Thymus (tissue), 14 donors: ENCODE measurements at places on chromosomes 4 and X.

DNA sequence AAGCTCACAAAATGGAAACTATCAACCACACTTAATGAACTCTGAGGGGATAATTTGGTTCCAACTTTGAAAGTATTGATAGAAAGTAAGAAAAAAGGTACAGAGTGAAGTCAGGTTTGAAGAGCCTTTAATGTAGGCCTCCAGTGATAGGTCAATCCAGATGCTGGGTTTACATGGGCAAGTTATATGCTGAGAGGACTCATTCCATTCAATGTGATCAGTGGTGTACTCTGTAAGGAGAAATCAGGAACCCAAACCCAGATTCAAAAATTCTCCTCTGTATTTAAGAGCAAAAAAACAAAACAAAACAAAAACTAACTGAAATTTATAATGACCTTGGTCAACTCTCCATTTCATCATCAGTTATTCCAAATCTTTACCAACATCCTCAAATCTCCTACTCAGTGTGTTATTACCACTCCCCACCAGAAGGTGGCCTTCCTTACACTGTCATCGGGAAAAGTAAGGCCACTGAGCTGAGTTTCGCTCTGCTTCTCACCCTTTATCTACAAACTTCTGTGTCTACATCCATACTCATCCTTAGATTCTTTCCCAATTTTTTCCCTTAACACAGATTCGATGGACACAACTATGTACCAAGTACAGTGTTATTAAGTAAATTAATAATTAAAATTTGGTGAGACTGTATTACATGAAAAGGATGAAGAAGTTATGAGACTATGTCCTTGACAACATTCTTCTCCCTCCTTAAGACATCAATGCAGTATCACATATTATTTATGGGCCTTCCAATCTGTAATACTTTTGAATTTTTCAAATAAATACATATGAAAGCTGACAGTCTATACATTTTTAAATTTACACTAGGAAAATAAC is 88.3 kb downstream of the ZAR1 start:
- peak; percentile 47 for DNase-seq

DNA sequence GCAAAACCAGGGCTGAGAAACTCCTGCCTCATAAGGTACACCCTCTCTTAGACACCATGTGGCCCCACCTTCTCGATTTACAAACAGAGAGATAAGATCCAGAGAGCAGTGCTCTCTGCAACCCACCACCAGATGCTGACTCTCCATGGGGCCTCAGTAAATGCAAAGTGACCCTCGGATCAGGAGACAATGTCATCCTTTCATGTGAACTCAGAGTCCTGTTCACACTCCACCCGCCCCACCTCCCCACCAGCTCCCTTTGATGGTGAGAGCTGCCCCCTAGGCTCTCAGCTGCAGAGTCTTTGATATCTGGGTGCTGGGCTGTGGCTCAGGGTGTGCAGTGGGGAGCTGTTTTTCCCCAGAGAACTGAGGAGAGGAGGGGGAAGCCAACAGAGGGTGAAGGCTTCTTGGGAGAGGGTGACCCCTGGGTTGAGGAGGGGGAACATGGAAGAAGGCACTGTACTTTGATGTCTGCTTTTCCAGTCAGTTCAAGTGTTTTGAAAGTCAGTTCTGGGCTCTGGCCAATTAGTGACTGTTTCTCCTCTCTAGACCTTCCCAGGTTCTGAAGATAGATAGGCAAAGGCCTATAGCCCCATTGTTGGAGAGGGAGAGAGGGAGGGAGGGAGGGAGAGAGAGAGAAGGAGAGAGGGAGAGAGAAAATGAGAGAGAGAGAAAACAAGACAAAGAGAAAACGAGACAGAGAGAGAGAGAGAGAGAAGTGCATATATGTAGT is 88.2 kb downstream of the SCD5 start:
- DNase-seq: no peak

DNA sequence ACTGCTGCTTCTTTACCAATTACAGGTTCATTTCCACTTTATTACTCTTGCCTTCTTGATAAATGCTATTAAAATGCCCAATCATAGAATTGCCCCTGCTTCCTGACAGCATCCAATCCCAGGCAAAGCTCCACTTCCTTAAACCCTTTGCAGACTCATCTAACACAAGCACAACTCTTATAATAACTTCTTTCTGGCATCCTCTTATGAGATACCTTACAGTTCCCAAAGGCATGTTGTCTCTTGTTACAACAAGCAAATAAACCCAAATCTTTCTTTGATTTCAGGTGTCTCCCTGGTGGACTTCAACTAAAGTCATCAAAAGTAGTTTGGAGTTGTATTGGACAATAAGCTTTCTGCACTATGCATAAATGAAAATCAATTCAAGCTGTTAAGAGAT is 22.5 kb upstream of the ADH7 start:
- DNase-seq: no peak

- DNase-seq: no peak
Observed at GRCh38 chr4:24067367-24068193, 177.7 kb upstream of the PPARGC1A start.

DNA sequence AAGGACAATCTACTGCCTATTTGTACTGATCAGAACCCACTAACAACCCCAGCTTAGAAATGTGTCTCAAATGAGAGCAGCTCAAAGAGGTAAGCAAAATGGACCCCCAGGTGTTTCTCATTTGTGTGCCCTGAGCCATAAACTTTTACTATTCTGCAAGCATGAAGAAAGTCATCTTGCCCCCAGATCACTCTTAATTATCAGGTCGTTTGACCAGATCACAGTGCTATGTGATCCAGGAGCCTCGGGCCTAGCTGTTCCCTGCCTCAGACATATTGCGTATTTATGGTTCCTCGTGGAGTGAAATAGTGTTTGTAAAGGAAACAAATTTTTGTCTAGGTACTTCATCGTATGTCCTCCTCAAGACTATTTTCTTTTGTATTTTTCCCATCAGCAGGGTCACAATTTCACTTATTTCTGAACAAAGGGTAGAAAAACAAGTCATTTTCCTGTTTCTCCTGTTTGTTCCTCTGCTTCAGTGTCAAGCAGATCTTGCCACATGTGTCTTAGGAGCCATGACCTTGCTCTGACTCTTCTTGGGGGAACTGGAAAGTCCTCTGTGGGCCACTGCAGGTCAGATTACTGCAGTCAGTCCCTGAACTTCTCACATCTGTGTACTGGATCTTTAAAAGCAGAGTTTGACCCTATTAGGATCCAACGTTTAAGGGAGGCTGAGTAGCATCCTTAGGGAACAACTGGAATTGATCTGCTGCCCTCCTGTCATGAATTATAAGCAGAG is 194.9 kb downstream of the PALLD start:
- no peak for DNase-seq

- DNase-seq: no peak
Observed at GRCh38 chr4:114132830-114133229, 153.4 kb upstream of the ARSJ start.

DNA sequence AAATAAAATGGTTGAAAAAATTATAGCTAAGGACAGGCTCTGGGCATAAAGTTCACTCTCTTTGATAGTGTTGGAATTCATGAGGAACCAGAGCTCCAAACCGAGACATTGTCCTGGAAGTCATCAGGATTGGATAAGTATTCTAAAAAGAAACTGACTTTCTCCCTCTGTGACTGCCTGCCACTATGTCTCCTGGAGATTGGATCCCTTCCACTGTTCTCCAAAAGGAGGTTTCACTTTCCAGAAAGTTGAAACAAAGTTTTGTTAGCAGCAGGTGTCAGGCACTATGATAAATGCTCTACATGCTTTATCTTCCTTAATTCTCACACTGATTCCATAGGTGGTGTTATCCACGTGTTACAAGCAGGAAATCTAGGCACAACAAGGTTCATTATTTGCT is 16.8 kb downstream of the BANK1 start:
- DNase-seq: no peak

GRCh38 chrX:10367406-10367805 is 210.6 kb downstream of the CLCN4 start:
- DNase-seq: no peak

- peak; percentile 24 for DNase-seq
Observed at GRCh38 chr4:167234316-167234881, at the start of gene SPOCK3. Gene SPOCK3, minus strand, starts transcription at chr4:167234494.

- no peak for DNase-seq
Observed at GRCh38 chrX:28910487-28910886, 323.2 kb downstream of the IL1RAPL1 start.

DNA sequence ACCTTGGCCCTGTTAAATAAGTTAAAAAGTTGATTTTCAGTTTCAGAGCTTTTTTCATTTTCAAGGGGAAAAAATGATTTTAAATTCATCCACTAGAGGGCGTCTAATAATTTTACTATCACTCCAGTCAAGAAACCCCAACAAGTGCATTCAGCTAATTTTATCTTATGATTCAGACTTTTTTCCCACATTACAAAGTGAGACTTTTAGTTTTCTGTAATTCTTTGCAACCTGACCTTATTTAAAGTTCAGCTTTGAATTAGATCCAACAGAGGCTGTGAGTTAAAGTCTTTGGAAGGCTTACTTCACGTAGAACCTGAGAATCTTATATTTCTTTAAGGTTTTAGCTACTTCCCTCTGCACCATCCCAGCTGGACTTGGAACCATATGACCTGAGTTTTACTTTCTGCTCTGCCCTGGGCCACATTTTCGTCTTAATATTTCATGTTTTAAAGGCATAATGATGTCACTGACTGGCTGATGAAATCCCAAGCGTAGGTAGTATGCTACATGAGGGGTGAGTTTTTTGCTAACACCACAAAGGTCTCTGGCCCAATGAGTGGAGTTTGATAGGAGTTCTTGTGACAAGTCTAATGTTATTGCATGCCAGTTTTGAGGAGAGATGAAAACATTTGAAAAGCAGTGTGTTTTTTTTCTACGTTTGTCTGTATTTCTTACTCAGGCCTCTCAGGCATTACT is 7.2 kb downstream of the GNRHR start:
- no peak for DNase-seq

GRCh38 chrX:133989490-133989889 is 4.1 kb upstream of the GPC3 start:
- DNase-seq: no peak

GRCh38 chr4:41538017-41538733 is at the start of gene LIMCH1:
Gene LIMCH1, plus strand, starts transcription at chr4:41538157. Its CDS starts 67,839 bp downstream, at chr4:41605996.
- no peak for DNase-seq

DNA sequence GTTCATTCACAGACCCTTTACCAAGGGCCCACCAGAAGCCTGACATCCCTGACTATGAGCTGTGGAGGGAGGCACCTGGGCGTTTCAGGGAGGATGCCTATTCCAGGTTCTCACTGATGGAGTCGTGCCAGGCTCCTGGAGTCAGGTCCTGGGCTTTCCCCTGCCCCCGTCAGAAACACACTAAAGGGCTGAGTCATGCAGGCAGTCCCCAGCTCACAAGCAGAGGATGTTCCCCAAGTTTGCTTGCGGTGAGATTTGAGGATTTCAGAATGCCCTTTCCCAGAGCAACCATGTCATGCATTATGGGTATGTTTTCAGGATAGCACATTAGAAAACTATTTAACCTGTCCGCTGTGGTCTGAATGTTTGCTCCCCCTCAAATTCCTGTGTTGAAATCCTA is 45.2 kb downstream of the FHDC1 start:
- DNase-seq: no peak

DNA sequence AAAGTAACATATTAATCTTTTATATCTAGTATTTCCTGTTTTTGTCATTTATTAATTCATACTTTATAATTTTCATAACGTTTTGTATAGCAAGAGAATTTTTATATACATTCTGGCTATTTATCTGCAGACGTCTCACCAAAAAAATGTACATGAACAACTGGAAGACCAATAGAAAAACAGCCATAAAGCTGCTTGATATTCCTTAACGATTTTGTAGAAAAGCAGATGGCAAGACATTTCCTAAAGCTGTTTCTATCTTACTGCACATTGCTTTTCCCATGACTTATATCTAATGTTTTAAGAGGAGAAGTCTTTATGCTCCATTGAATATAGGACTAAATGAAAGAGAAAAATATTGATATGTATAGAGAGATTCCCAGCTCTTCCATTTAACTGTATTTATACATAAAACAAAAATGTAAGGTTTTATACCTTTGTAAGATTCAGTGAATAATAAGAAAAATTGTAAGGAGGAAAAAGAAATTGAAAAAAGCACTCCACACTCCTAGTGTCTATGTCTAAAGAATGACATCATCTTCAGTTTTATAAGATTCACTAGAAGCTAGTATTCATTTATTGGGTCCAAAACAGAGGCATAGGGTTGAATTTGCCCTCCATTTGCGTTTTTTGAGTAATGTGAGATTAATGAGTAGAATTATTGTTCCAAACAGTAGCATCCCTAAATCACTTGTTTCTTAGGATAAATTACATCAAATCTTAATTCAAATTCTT is 248.5 kb downstream of the PPP3CA start:
- DNase-seq: no peak

GRCh38 chr4:140839888-140840790 is 84.0 kb upstream of the TBC1D9 start:
- DNase-seq: no peak

DNA sequence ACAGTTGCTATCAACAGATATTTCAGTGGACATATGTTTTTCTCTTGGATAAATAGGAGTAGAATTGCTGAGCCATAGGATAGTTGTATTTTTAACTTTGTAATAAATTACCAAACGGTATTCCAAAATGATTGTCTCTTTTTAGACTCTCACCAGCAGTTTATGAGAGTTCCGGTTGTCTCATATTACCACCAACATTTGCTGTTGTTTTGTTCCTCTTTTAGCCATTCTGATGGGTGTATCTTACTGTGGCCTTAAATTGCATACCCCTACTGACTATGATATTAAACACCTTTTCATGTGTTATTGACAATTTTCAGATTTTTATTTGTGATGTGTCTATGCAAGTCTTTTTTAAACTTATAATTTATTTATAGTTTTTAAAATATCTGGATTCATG is 39.7 kb downstream of the SNX25 start:
- DNase-seq: no peak

GRCh38 chr4:169225812-169226211 is 44.9 kb downstream of the SH3RF1 start:
- no peak for DNase-seq

DNA sequence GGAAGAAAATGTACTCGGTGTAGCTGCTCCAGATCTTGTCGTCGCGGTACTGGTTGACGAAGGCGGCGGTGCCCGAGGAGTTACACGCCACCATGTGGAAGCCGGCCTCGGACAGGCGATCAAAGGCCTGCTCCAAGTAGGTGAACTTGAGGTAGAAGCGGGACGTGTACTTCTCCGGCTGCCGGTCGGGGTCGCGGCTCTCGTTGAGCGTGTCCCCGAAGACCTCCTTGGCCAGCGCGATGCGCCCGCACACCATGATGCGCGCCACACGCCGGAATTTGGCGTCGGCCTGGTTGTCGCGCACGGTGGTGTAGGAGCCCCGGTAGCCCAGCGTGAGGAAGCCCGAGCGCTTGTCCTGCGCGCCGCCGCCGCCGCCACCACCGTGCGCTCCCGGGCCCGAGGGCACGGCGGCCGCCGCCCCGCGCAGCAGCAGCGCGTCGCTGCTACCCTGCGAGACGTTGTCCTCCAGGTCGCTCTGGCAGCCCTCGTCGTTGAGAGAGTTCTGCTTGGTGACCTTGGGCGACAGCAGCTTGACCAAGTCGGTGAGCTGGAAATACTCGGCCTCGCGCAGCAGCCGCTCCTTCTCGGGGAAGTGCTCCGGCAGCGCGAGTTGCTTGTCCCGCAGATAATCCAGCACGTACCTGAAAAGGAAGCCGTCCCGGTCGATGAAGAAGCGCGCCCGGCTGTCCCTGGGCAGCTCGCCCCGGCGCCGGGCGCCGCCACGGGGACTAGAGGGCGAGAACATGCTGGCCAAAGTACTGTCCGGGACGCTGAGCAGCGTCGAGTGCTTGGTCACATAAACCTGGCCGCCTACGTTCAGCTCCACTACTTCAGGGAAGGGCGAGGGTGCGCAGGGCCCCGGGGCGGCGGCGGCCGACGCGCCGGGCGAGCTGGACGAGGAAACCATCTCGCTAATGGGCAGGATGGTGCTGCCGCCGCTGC is 775 bp downstream of the KCTD8 start:
- DNase-seq: no peak

GRCh38 chr4:185212581-185212980 is 3.2 kb downstream of the SNX25 start:
- DNase-seq: no peak
